CD4-positive, alpha-beta T cell treated with Interleukin-4 for 1 hour (primary cell): ENCODE measurements at places on chromosomes 2 and 18.

GRCh38 chr2:164661349-164661748 lies 40.1 kb upstream of the GRB14 start:
- no peak for DNase-seq

- DNase-seq = peak; percentile 60
These were observed 57.2 kb downstream of the NGEF start for GRCh38 chr2:232955856-232956255.

DNA sequence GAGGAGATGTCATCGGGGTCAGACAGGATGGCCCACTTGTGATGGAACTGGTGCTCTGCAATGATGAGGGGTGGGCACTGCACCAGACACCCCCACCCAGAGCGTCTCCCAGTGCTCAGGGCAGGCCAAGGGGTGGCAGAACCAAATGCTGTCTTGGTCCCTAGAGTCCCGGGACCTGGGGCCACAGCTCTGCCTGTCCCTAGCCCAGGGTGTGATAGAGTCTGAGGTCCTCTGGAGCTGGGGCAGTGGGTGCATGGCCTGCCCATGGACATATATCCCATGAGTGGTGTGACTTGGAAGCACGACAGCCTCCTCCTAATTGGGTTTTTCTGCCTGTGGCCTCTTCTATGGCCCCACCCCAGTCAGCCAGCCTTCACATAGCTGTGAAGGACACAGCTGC lies 6.7 kb upstream of the OTOF start:
- no peak for DNase-seq

- no peak for DNase-seq
These were observed 21.5 kb upstream of the SERPINB7 start for GRCh38 chr18:63753676-63754075.

GRCh38 chr18:14949800-14950664 lies 202.1 kb downstream of the ANKRD30B start:
- DNase-seq = no peak

GRCh38 chr2:217167531-217167930 lies 307.7 kb upstream of the TNP1 start:
- no peak for DNase-seq

GRCh38 chr2:29775937-29776336 lies 145.4 kb downstream of the ALK start:
- no peak for DNase-seq

DNA sequence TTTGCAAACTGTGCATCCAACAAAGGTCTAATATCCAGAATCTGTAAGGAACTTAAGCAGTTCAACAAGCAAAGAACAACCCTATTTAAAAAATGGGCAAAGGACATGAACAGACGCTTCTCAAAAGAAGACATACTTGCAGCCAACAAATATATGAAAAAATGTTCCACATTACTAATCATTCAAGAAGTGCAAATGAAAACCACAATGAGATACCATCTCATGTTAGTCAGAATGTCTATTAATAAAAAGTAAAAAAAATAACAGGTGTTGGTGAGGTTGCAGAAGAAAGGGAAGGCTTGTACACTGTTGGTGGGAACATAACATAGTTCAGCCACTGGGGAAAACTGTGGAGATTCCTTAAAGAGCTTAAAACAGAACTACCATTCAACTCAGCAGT lies 126.2 kb downstream of the NAT8 start:
- DNase-seq = no peak

GRCh38 chr2:19988600-19988999 lies 1.3 kb downstream of the WDR35 start:
- no peak for DNase-seq

GRCh38 chr2:209976698-209977385 lies 25.6 kb upstream of the RPE start:
- no peak for DNase-seq

DNA sequence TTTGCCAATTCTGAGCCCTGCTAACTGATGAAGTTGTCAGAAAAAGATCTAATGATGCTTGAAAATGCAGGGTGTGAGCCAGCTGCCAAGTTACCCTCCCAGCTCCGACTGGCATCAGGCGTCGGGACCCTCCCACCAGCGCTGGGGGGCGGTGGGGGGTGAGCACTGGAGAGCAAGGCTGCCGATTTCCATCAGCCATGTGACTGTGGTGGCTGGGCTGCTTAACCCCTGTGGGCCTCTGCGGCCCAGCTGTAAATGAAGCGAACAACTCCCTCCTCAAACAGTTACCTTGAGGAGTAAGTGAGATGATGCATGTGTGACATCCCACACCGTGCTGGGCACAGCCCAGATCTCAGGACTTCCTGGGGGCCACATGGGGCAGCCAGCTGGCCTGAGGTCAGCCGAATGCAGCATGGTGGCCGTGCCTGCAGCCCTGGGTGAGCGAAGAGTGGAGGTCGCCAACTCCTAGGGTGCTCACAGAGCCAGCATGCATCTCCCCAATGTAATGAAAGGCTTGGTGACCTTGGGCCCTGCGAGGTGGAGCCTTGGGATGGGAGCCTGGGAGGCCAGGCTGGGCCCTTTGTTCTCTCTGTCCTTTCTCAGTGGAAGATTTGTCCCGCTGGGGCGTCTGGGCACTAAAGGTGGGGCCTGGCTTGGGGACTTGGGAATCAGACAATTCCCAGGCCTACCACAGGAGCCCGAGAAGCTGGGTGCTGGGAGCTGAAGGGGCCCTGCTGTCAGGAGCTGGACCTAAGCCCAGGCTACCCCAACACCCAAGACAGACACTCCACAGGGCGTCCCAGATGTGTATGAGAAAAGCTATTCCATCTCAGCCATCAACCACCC lies 25.1 kb downstream of the CIB4 start:
- peak; percentile 8 for DNase-seq

- DNase-seq = no peak
These were observed 849.7 kb downstream of the BCL11A start for GRCh38 chr2:59703796-59704195.

DNA sequence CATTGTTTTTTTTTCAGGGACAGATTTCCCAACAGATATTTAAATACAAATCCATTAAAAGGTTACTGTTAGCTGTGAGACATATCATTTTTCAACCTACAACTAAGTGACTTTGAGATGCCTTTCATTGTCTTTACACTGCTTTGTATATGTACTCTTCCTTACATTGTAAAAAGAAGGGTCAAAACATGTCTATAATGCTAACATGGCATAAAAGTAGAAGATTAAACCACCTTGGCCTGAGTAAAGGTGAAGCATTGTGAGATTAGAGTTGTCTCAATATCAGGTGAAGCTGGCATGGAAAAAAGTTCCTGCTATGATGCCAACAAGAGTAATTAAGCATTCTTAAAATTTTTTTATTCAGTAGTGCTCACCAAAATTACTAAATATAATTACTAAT lies 1508.5 kb upstream of the NXPH2 start:
- DNase-seq = no peak

- no peak for DNase-seq
These were observed 43.8 kb downstream of the SOCS6 start for GRCh38 chr18:70332694-70333093.

- DNase-seq = no peak
These were observed 838.7 kb downstream of the RNF144A start for GRCh38 chr2:7755879-7756278.

DNA sequence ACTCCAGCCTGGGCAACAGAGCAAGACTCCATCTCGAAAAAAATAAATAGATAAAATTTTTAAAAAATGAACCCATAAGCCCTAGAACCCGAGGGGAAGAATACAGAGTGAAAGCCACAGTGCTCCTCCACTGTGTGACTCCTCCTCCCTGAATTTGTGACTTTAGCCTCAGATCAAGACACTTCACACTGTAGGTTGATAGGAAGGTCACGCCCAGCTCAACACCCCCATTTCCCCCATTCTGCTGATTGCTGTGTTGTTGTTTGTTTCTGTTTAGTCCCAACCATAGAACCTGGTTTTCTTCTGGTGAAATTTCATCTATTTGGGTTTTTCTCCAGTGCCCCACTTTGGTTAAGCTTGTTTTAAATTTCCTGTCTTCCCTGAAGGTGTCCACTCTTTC lies 102.2 kb downstream of the VIT start:
- DNase-seq = peak; percentile 49

- DNase-seq = no peak
These were observed 2.5 kb upstream of the HOXD4 start for GRCh38 chr2:176148751-176149421.

- no peak for DNase-seq
These were observed 837 bp upstream of the ACSL3 start for GRCh38 chr2:222859786-222860612.

GRCh38 chr18:11468120-11468519 lies 141.3 kb upstream of the SLC35G4 start:
- DNase-seq = no peak

GRCh38 chr2:235025800-235026536 lies 74.2 kb downstream of the SH3BP4 start:
- DNase-seq = no peak

GRCh38 chr18:5982332-5982731 lies 87.0 kb upstream of the TMEM200C start:
- DNase-seq = no peak

DNA sequence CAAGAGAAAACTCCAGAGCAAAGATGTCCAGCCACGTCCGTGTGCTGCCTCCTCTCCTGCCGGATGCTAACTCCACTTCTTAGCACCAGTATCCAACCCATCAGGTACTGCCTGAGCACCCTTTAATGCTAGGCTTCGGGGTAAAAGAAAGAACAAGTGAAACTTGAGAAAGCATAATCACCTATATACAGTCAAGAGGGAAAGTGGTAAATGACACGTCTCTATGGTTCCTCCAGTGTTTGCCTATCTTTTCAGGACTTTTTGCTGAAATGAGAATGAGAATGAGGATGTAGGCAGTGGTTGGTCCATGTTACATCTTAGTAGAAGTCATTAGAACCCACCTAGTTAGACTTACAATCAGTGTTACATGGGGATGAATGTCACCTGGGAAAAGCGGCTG lies 47.9 kb downstream of the EPHA4 start:
- DNase-seq = no peak

GRCh38 chr18:2508678-2509077 lies 62.6 kb downstream of the METTL4 start:
- DNase-seq = no peak

DNA sequence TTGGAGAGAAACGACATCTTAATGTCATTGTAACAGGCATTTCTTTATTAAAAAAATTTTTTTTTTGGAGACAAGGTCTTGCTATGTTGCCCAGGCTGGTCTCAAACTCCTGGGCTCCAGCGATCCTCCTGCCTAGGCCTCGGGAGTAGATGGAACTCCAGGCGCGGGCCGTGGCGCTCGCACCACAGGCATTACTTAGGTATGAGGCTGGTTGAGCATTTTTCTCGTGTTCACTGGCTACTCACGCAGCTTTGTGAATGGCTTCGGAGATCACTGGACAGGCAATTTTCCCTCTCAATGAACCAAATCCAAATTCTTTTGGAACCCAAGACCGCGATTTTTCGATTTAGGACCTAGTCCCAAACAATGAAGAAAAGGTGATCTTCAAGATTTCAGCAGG lies 795 bp upstream of the TCF7L1 start:
- DNase-seq = no peak

DNA sequence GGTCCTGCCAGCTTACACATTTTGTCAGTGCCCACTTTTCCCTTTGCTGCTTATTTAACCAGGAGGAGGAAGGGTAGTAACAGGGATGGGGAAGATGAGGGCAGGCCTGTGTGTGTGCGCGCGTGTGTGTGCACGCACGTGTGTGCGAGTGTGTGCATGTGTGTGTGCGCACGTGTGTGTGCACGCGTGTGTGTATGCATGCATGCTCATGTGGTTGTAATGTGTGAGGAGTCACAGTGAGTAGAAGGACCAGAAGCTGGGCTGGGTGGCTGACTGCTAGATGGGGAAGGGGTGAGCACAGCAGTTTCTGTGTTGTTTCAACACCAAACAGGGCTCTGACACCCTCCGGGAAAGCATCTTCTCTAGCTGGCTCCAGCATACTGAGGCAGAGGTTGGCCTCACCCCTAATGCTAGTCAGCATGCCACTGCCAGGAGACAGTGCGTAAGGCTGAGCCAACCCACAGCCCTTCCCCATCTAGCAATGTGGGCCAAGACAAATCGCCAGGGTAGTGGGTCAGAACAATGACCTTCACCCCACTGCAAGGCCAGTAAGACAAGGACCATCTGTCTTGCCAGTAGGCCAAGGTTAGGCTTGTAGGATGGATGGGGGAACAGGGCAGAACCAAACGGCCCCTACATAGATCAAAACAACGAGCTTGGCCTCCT lies 218.7 kb upstream of the SMAD2 start:
- DNase-seq = no peak

- DNase-seq = no peak
These were observed 29.8 kb upstream of the LAMA1 start for GRCh38 chr18:7147399-7147798.

- DNase-seq = no peak
These were observed 242.5 kb upstream of the SMAD7 start for GRCh38 chr18:49193252-49193651.
